ENCODE measurements at places on chromosomes 12 and 14.

- DNase-seq = no peak
These were observed 111.6 kb upstream of the ESRRB start for GRCh38 chr14:76264384-76264783.

- no peak for DNase-seq
These were observed 23.1 kb upstream of the HELB start for GRCh38 chr12:66279123-66279712.

DNA sequence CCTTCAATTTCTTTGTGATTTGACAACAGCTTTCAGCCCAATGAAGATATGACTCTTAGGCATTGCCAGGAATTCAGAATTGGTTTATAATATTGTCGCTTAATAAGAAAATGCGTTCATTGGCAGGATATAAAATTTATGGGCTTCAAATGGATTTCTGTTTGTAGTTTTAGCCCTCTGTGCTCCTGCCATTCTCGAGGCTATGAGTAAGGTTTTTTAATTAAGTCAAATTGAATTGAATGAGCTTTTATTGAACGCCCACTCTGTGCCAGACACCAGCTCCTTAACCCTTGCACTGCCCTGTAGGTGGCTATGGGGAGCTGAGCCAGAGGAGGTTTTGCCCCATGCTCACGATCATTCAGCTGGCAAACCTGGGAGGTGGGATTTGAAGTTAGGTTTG, 115.1 kb downstream of the SLC25A47 start:
- no peak for DNase-seq

DNA sequence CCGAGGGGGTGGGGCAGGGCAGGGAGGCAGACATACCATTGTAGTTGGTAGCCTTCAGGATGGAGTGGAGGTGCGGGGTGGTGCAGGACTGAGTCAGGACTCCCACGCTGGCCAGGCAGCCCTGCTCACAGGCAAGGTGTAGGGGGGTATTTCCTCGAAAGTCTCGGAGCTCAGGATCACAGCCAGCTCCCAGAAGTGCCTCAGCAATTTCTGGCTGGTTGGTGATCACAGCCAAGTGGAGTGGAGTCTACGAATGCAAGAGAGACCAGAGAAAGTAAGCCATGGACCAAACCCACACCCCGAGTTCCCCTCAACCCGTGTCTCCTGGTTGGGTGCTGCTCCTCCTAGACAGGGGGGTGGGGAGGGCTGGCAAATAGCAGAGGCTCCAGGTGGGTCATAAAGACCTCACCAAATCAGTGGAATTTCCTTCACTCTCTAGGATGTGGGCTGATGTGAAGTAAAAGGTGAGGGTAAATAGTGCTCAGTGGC, 1.4 kb downstream of the NFKBIA start:
- no peak for DNase-seq

DNA sequence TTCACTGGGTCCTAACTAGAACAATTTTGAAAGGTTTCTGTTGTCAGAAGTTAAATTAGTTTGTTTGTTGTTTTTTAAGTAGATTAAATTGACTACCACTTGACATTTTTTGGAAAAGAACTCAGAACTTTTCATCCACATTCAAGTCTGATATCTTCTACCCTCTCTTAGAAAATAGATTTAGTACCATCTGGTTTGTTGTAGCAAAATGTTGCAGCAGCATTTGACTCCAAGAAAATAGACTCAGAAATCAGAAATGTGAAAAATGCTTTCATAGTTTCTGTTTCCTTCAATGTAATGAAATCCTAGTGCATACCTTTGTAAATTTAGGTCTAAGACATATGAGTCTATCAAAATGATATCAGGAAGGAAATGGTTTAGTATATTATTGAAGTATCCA, 256.3 kb upstream of the CLEC14A start:
- no peak for DNase-seq

DNA sequence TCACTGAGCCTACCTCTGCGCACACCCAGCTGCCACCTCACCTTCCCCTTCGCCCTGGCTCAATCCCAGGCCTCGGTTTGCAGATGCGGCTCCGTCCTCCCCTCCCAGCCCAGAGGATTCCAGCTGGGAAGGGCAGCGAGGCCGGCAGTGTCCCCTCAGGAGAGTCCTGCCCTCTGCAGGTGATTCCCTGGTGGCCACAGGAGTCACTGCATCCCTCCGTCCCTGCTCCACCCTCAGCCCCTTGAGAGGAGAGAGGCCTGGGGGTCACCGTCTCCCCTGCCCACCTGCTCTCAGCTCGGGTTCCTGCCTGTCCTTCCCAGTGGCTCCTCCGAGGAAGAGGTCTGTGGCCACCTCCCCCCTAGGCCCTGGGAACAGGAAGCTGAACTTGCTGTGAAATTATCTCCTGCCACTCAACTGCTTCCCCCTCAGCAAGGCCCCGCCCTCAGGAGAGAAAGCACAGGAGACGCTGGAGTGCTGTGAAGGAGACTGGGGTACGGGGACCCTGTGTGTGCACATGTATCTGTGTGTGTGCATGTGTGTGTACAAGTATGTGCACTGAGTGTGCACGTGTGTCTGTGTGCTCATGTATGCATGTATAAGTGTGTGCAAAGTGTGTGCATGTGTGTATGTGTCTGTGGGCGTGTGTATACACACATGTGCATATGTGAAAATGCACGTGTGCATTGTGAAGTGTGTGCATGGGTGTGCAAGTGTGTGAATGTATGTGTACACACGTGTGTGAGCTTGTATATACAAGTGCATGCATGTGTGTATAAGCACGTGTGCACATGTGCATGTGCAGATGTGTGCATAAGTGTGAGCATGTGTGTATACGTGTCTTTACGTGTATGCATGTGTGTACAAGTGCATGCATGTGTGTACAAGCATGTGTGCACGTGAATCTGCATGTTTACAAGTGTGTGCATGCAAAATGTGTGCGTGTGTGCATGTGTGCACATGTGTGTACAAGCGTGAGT, 13.2 kb upstream of the GALNT9 start:
- no peak for DNase-seq

- no peak for DNase-seq
These were observed 78.1 kb downstream of the RPS29 start for GRCh38 chr14:49508124-49508523.

DNA sequence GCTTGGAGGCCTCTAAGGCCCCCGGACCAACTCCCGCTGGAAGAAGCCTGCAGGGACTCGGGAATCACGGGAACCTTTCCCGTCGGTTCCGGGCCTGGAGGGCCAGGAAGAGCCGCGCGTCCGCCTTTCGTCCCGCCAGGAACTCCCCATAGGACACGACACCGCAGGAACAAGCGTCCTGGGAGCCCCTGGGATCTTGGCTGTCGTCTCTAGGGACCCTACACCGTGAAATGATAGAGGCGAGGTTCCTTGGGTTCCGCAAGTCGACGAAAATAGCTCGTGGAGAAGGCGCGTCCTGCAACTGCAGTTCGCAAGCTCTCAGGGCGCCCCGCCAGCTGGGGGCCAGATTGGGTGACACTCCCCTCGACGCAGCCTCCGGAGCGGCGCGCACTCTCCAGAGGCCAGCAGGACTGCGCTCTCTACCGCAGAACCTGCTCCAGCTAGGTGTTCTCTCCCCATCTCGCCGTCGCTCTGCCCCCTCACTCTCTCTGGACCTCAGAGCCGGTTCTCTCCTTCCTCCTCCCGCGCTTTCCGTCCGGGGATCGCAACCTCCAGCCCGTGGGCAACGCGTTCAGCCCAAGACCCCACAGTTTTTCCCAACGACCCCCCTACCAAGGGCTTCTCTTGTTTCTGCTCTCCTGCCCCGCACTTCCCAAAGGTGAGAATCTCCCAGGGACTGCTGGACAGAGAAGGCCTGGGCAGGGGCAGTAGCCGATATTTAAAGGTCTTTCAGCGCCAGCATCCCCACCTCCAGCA, 776 bp downstream of the BMP4 start:
- no peak for DNase-seq

DNA sequence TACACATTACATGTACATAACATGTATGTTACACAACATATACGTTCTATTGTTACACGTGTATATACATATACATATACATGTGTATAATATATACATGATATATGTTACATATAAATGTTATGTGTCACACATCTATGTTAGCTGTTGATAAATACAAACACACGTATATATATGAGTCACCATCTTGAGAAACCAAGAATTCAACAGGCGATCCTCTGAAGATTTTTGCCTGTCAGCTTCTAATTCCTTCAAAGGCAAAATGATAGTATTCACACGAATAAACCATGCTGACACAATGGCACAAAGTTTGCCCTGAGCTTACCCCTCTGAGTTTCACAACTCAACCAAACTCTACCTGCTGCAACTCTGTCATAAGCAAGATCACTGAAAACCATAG, 30.2 kb upstream of the TESC start:
- DNase-seq = no peak

GRCh38 chr12:41333974-41334373, 145.9 kb downstream of the PDZRN4 start:
- DNase-seq = no peak

DNA sequence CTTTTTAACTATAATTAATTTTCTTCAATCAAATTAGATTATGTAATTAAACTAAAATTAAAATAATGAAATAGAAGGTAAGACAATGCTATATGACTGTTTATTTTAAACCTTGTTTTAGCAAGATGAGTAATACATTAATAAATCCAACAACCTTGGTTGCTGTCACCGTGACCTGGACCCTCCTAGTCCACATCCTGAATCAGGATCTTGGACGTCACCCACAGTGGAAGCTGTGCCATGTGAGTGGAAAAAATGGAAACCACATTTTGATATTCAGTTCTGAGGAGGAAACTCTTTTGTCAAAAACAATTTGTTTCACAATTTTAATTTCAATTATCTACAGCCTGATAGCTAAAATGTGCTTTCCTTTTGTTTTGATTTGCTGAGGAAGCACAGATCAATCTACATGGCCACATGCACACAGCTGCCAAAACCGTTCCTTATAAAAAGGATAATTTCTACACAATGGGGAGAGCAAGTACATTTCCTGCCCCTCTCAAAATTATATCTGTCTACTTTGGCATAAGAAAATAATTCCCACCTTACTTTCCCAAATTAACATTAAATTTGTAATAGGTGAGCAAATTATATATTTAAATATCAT, 255.5 kb downstream of the RASSF9 start:
- no peak for DNase-seq

GRCh38 chr12:123227581-123228258, 5.2 kb downstream of the MPHOSPH9 start:
- DNase-seq = no peak

- no peak for DNase-seq
These were observed 164.8 kb upstream of the NRXN3 start for GRCh38 chr14:78005325-78005724.

DNA sequence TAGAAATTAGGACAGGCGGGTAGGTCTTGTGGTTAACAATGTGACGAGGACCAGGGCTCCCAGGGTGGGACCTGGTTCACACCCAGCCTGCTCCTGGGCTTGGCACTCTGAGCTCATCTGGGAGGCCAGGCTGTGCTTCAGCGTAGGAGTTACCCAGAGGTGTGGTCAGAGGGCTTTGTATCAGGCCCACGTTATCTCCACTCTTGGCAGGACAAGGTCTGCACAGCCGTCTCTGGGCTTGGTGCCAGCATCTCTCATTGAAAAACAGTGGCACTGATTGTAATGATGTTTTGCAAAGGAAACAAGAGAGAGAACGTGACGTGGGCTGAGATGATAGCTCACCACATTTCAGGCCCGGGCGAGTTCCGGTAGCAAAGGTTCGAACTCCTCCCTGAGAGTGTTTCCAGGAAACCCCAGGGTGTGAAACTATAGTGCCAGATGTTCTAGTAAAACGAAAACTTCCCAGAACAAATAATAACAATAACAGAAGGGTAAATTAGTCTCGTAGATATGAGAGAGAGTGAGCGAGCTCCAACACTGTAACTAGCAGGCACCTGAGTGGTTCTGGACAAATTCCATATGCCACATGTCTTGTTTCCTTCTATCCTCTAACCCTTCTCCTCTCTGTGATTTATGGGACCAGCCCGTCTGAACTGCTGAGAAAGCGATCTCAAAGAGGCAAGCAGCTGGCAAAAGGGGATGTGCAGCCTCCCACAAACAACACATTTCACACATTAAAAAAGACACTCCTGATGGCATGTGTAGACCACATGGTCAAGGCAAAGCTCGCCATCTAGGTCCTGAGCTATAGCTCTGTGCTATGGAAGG, 227.3 kb downstream of the KTN1 start:
- no peak for DNase-seq

GRCh38 chr12:53232646-53233461, 845 bp upstream of the RARG start:
- DNase-seq = peak; percentile 20

GRCh38 chr14:64762044-64763034, 58.1 kb downstream of the PLEKHG3 start:
- DNase-seq = no peak

DNA sequence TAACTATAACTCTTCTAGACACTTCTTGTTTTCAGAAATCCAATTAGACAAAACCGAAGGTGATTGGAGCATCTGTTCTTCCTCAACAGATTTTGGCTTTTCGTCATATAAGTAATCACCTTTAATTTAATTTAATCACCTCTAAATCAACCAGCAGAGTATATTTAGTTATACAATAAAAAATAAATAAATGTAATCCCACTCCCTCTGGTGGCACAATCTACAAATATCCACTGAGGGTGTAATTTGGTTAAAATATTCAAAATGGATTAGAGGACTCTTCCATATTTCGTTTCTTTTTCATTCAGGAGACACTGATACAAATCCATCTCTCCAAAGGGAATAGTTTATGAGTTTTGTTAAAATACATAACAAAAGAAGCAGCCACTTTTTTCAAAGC, 18.3 kb upstream of the SLC35F4 start:
- DNase-seq = no peak

GRCh38 chr14:32050878-32051277, 26.2 kb upstream of the ARHGAP5 start:
- DNase-seq = no peak

DNA sequence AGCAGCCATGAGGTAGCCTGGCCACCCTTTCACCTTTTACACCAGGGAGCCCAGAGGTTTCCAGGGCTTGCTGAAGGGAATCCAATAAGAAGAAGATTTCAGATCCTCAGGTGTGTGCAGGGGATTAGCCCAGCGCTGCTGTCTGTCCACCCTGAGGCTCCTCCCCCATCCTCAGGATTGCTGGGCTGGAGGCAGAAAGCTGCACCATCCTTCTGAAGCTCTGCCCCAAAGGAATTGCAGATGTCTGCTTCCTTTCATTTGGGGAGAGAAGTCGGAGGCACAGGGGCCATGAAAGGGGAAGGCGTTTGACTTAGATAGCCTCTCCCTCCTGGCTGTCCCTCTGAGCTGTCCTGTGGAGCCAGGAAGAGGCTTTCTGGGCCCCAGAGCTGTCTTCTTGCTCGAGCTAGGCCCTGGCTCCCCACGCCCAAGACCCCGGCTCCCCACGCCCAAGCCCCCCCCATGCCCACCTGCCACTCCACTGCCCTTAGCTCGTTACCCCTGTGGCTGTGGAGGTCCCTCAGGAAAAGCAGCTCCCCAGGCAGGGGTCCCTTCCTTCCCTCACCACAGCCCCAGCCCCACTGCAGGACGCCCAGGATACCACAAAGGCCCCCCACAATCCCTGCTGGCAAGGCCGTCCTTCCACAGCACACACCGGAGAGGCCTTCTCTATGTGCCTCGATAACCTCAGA, 359.0 kb downstream of the CACNA1C start:
- DNase-seq = no peak

All from bone marrow (tissue), 2 donors.